ENCODE measurements at places on chromosomes 4 and X.

DNA sequence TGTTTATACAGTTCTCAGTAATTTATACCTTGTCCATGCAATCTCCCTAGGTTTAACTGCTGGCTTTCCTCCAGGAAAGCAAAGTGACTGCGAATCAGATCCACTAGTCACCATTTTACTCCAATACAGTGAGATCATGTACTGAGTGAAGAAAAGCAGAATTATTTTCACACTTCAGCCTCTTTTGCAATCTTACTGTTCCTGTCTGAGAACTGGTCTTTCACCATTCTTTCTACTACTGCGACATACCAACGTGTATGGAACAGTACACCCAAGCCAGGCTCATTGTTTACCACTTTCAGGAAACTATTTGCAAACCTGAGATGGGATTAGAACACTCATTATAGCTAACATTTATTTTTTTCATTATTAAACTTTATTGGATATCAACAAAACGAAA, 8.0 kb upstream of the MSL3 start:
- DNase-seq, result no peak

DNA sequence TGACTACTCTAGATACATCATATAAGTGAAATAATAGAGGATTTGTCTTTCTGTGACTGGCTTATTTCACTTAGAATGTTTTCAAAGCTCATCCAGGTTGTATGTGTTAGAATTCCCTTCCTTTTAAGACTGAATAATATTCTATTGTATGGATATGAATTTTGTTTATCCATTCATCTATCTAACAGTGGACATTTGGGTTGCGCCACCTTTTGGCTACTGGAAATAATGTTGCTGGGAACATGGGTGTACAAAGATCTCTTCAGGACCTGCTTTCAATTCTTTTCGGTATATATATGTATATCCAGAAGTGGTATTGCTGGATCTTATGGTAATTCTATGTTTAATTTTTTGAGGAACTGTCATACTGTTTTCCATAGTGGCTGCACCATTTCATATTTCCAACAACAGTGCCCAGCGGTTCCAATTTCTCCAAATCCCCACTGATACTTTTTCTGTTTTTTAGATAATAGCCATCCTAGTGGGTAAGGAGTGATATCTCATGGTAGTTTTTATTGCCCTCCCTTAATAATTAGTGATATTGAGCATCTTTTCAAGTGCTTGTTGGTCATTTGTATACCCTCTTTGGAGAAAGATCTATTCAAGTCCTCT, 3.4 kb upstream of the SCD5 start:
- no peak for DNase-seq

DNA sequence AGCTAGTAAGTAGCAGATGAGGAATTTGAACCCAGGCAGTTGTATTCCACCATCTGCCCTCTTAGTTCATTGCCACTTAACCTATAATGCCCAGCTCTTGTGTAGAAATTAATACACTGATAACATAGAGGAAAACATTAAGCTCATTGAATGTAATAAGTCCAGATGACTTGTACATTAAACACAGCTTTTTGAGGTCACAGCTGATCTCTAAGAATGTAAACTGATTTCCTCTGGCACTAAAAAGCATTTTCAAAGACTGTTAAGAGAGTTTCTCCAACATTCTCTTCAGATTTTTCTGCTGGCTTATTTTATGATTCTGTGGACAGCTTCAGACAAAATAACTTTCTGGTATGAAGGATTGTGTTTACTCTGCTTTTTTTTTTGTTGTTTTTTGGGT, 42.7 kb downstream of the HPRT1 start:
- DNase-seq, result no peak

DNA sequence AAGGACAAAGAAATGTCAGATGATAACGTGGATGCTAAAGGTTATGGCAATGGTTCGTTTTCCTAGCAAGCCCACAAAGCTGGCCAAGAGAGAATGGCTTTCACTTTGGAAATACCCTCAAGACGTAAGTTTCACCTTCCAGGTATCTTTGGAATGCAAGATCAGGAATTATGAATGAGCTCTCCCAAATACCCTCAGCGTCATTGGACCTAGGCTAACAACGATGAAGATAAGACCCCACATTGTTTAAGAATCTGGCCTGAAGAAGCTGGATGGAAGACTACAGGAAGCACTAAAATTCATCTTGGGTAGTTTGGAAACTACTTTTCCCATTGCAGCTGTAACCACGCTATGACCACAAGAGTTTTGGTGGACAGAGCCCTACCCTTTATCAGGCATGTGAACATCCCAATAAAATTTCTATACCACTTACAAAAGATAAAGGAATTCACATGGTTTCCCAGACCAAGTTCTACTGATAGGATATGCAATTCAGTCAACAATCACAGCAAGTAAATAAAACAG, 111.9 kb downstream of the KDR start:
- DNase-seq, result no peak

- DNase-seq, result no peak
Measured at GRCh38 chr4:117001077-117001476, 84.3 kb downstream of the TRAM1L1 start.

- DNase-seq, result no peak
Measured at GRCh38 chrX:98432413-98432812, 1548.7 kb downstream of the RPA4 start.

DNA sequence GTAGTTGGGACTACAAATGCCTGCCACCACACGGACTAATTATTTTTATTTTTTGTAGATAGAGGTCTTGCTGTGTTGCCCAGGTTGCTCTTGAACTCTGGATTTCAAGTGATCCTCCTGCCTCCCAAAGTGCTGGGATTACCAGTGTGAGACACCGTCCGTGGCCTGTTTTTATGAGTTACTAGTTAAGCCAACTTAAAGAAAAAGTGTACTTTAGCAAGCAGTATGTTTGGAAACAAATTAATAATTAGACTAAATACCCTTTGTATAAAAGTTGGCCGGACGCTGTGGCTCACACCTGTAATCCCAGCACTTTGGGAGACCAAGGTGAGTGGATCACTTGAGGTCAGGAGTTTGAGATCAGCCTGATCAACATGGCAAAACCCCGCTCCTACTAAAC, 14.2 kb upstream of the PTPN13 start:
- DNase-seq, result no peak

DNA sequence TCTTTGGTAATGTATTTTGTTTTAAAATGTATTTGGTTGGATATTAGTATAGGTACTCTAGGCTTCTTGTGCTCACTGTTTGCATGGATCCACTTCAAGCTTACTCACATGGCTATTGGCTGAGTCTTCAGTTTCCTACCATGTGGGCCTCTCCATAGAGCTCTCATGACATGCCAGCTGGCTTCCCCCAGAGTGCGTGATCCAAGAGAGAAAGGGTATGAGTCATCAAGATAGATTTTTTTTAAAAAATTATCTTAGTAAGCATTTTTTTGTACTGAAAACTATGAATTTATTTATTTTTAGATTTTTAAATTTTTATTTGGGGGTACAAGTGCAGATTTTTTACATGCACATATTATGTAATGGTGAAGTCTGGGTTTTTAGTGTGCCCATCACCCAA, 219.1 kb upstream of the AMOT start:
- DNase-seq, result no peak

GRCh38 chr4:15368856-15369255, 59.0 kb upstream of the C1QTNF7 start:
- DNase-seq, result no peak

DNA sequence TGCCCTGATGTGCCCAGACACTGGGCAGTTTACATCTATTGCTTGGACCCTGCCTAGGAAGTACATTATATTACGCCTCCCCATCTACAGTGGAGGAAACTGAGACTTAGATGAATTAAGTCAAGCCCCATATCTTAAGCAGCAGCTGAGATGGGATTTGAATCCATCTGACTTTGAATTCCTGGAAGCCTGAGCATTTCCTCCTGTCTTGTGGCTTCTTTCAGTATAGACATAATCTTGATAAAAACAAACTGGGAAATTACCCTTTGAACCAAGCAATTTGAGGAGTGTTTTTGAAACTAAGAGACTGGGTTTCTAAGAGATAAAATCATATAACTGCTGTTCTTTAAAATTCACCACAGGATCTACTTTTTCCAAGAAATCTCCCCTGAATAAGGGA, 18.6 kb downstream of the LIMCH1 start:
- no peak for DNase-seq

GRCh38 chr4:6616087-6616995, 24.1 kb upstream of the MRFAP1 start:
- no peak for DNase-seq

DNA sequence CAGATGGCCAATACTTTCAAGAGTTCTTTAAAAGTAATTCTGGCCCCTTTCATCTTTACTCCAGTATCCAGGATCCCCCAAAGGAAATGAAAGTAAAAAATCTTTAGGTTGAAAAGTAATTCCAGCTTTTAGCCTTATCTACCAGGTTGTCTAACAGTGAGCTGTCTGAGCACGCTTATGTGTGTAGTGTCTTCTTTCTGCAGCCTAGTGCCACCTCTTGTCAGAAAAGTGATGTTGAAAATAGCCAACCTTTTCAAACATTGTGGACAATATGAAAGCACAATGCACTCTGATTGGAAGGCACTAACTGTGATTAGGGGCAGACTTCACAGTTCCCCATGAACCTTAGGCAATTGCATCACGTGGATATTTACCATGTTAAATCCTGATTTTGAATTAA, 92.1 kb downstream of the RELL1 start:
- DNase-seq, result no peak

GRCh38 chrX:118062817-118063615, 53.6 kb downstream of the KLHL13 start:
- no peak for DNase-seq

DNA sequence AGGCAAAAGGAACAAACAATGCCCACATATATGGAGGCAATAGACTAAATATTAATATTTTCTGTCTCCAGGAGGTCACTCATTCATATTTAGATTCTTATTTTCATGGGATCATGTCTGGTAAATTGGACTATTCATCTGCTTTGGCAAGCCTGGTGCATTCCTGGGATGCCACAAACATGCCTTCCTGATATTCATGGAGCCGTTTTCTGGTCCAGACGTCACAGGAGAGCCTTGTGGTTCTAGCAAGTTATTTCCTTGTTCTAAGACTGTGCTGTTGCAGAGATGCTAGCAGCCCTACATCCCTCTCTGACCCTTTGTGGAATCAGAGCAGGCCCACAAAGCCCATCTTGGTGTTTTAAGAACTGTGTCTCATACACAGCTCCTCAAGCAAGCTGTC, 16.1 kb upstream of the EXOSC9 start:
- DNase-seq, result no peak

GRCh38 chr4:57371671-57372070, 261.5 kb upstream of the IGFBP7 start:
- no peak for DNase-seq

GRCh38 chr4:94342694-94343093, at the start of gene HPGDS:
HPGDS (minus strand) TSS chr4:94342836; CDS start chr4:94334629, 8,207 bp downstream.
- DNase-seq, result peak; percentile 50

DNA sequence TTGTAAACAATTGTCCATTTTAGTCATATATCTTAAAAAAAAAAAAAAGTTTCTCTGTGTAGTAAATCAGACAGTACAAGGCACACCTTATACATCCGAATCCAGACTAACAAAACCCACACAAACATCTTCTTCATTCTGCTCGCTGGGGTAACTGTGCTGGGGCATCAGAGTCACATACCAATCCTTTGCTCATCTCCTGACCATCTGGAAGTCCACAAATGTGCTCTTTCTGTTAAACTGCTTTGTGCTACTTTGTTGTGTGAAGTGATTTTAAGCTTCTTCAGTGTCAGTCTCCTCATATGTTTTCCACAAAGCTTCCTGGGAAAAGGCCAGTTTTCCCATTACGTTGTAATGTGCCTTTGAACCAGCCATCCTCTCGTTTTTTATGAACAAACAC, 86.2 kb upstream of the CBR4 start:
- DNase-seq, result no peak

DNA sequence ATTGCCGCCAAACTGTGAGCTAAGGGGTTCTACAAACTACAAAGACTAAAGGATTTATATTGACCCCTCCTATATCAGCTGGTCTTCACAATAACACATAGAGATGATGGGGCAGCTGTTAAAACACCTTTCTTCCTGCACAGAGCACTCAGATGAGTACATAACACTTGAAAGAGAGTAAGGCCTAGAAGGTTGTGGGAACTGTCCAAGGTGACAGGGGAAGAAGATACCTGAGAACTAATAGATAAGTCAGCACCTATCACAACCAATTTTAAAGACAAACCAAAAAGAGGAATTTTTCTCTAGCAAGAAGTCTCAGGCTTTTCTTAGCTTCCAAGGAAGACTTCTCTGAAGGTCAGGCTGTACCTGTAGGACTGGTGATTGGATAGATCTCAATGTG, 19.1 kb upstream of the CXCL6 start:
- DNase-seq, result no peak

DNA sequence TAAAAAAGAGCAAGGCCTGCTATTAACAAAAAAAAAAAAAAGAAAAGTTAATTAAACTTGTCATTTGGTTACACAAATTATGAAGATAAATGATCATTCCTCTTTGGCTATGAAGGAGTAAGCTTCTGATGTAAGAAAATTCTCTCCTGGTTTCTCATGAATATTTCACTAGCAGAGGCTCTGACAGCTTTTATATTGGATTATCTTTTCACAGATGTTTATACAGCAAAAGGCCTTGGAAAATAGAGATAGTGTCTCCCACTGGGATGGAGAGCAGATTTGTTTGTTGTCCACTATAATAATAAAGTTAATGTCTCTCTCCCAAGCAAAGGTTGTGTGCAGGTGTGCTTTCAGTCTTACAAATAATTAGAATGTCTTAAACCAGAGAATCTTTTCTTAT, 40.7 kb upstream of the PDGFC start:
- DNase-seq, result no peak

DNA sequence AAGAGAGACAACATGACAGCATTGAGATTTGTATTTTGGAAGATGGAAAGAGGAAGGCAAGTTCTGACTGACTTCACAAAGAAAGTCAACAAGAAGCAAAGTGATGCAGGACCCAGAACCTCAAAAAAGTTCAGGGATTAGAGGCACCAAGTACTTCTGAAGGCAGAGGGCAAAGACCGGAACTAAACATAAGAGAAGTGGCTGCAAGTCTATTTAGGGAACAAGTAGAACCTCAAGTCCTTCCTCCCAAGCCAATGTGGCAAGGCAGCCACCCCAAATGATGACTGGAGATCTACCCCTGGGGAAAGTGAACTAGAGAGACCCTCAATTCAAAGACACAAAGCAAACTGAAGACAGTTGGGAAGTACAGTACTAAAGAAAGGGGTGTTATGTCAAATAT, 46.6 kb downstream of the SLC39A8 start:
- peak; percentile 26 for DNase-seq

- no peak for DNase-seq
Measured at GRCh38 chr4:45477311-45477733, 646.5 kb downstream of the GABRG1 start.
